ENCODE measurements at places on chromosomes 3 and 15.

DNA sequence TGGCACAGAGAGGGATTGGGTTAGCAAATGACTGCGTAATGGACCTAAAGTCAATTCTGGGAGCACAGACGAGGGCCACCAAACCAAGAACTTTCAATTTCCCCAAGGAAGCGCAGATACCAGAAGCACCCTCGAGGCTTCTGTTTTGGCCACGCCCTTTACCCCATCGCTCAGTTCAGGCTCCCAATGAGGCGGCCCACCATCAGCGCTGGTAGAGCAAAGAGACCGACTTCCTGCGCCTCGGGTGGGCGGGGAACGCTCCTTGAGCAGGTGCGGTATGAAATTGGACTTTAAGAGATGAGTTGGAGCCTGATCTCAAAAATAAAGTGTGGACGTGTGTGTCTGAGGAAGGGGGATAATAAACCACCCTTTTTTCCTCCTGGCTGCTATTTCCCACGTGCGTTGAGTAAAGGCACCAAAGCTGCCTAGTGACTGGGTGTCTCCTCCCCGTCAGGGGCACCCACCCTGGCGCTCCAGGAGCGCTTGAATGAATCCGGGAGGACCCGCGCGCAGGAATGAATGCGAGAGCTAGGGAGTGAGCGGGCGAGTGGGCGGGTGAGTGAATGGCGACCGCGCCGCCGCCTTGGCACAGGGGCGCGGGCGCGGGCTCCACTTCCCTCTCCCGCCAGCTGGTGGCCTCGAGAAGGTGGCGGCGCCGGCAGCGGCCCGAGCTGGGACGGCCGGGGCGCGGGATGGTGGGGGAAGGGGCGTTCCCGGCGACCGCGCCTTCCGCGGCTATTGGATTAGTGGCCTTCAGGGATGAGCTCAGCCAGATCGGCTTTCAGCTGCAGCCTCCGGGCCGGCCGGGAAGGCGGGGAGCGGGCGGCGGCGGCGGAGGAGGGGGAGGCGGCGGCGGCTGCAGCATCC is at the start of gene SPSB4:
Gene SPSB4 (plus strand): TSS at position 772 of the 867 bp plus-strand sequence. CDS start 14,758 bp downstream, outside the sequence.
- DNase-seq = no peak

GRCh38 chr3:140724856-140725812 is 47.3 kb downstream of the TRIM42 start:
- no peak for DNase-seq

DNA sequence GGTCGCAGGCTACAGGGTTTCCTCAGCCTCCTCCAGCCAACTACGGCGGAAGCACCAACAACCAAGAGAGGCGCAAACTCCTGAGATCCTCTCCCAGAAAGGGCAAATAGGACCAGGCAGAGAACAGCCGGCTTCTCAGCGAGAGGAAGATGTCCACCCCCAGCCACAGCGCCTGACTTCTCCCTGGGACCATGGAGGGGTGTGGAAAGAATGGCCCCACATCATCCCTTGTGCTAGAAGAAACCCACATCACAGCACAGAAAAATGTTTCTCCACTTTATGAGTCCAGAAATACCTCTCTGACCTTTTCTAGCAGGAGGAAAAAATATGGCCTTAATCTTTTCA is 105.7 kb downstream of the XXYLT1 start:
- DNase-seq = no peak

DNA sequence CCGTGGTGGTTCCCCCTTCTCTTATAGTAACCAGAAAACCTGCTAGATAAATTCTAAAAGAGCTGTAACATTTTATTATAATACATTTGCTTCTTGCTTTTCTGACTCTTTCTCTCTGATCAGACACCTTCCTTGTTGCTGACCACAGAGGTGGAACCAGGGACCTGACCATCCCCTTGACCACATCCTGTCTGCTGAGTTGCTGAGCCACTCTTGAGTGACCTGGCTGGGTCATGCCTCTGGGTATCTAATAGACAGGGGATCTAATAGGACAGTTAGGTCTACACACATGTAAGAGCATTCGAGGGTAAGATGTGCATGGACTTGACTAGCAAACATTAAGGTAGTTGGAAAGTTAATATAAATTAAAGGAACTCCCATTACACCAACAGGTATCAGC is 22.8 kb upstream of the TRIM59 start:
- no peak for DNase-seq

DNA sequence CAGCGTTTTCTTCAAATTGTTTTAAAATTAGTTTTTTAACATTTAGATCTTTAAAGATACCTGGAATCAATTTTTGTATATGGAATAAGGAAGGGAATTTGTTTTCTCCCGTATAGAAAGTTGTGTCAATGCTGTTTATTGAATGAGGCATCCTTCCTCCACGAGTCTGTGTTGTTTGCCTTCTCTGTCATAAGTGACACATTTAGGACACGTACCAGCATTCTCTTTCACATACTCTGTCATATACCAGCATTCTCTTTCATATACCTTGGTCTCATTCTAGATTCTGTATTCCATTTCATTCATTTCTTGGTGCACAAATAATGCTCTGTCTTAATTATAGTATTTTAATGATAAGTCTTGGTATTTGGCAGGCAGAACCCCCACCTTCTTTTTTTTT is 10.3 kb downstream of the ATP11B start:
- DNase-seq = no peak

- DNase-seq = no peak
These were observed 657.0 kb downstream of the TUSC7 start for GRCh38 chr3:117366574-117366973.

DNA sequence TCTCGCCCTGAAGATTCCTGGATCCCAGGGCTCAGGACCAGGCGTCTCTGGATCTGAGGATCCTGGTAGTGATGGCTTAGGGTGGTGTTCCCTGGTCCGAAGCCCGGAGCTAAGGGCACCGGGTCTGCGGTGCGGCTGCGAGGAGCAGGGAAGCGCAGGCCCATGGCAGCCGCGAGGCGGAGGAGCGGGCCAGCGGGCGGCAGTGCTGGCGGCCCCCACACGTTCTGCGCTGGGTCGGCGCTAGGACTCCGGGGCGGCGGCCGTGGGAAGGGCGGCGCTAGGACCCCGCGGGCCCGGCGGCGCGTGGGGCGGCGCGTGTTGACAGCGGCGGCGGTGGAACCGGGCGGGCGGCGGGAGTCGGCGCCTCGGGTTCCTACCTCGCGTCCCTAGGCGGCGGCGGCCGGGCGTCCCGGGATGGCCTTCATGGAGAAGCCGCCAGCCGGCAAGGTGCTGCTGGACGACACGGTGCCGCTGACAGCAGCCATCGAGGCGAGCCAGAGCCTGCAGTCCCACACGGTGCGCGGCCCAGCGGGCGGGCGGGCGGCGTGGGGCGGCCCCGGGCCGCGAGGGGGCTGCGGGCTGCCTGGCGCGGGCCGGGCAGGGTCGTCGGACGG is at the start of gene PXK:
Gene PXK (plus strand): TSS at position 318 of the 614 bp plus-strand sequence. CDS start 97 bp downstream, at position 415.
- peak; percentile 83 for DNase-seq

GRCh38 chr3:15295506-15295905 is 36.9 kb downstream of the SH3BP5 start:
- no peak for DNase-seq

GRCh38 chr15:79962178-79962577 is 8.8 kb downstream of the BCL2A1 start:
- no peak for DNase-seq

GRCh38 chr15:87686339-87686738 is 570.2 kb downstream of the NTRK3 start:
- DNase-seq = no peak

- DNase-seq = no peak
These were observed 261.1 kb downstream of the EPHB1 start for GRCh38 chr3:135056084-135056730.

DNA sequence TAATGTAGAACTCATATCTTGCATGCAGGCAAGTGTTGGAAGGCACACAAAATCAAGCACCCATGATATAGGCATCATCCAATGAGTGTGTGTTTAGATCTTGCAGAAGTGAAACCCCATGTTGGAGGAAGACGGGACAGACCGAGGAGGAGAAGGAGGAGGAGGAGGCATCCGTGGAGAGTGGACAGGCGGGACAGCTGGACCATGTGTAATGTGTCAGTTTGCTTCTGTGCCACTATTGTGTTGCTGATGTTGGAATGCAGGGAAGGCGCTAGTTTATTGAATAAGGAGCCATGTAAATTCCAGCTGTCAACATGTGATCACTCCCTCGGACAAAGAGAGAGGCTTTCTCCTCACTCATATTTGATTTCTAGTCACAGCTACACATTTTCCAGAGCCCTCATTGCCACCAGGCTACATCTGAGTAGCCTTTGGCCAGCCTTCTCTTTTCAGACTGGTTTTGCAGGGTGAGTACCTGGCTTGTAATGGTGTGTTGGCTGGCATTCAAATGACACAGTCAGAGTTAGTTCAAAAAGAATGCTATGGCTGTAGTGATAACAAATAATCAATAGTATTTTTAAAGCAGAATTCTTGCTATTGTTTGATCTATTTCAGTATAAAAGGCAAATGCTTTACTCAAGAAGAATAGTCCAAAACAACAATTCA is 1037.6 kb upstream of the NR2F2 start:
- no peak for DNase-seq

GRCh38 chr15:85141726-85142125 is 160.1 kb downstream of the PDE8A start:
- no peak for DNase-seq

- DNase-seq = no peak
These were observed 122.6 kb downstream of the FBN1 start for GRCh38 chr15:48522911-48523310.

- no peak for DNase-seq
These were observed 34.4 kb downstream of the POC1A start for GRCh38 chr3:52119826-52120225.

- DNase-seq = no peak
These were observed 882.2 kb downstream of the NTRK3 start for GRCh38 chr15:87374339-87374738.

DNA sequence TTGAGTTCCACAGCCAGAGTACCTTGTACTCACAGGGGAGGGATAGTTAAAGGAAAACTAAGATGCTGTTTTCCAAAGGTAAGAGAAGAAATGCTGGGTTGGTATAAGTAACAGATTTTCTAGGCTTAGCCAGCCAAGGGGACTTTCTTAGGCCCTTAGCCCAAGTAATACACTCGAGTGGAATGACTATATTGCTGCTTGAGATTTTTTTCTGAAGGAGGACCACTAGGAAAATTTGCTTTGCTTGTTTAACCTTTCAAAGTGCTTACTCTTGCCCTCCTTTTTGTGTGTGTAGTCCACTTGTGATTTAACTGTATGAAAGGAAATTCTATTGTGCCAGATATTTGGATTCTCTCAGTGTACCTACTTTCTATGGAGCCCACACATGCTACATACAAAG is 50.5 kb downstream of the IL5RA start:
- no peak for DNase-seq

GRCh38 chr3:171984883-171985282 is 54.5 kb upstream of the FNDC3B start:
- no peak for DNase-seq

- DNase-seq = peak; percentile 72
These were observed 2.8 kb downstream of the GPD1L start for GRCh38 chr3:32109256-32109655.

GRCh38 chr3:45387171-45387570 is 1.2 kb upstream of the LARS2 start:
- DNase-seq = no peak

GRCh38 chr15:100877551-100877950 is 2.1 kb upstream of the ALDH1A3 start:
- DNase-seq = no peak

- no peak for DNase-seq
These were observed 423.6 kb upstream of the MDFIC2 start for GRCh38 chr3:70736009-70736408.

GRCh38 chr3:42037318-42037945 is 53.7 kb upstream of the TRAK1 start:
- DNase-seq = peak; percentile 14

DNA sequence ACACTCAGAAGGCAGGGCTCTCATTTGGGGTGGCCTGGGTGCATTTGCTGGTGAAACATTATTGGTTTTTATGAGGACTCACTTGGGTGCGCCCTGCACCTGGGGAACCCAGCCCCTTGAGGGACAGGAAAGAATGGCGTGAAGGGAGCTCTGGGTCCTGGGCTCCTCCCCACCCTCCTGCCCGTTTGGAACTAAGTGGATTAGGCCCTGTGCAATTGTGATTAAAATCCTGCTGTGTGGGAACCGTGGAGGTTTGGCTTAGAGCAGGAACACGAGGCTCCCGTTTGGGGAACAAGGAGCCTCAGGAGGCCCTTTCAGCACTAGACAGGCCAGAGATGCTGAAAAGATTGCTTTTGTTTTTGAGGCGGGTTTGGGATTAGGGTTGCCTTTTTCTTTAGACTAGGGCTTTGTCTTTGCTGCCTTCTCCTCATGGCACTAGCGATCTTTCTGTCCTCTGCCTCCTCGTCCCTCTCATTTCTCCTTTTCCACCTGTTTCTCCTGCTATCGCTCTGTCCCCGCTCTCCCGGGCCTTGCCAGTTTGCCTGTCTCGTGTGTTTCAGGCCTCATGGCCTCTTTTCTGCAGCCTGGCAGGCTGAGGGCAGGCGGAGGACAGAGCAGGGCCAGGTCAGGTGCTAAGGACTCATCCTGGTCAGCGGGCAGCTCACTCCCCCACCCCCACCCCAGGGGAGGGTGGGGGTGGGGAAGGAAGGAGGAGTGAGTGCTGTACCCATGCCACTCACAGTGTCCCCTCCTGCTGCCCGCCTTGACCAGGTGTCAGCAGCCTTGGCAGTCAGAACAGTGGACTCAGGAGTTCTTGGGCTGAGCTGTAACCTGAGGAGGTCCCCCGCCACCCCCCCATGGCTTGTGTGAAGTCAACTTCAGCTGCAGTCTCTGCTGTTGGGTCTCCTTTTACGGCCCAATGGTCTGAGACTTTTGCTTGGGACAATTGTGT is 8.6 kb downstream of the MAPKAPK3 start:
- DNase-seq = no peak

DNA sequence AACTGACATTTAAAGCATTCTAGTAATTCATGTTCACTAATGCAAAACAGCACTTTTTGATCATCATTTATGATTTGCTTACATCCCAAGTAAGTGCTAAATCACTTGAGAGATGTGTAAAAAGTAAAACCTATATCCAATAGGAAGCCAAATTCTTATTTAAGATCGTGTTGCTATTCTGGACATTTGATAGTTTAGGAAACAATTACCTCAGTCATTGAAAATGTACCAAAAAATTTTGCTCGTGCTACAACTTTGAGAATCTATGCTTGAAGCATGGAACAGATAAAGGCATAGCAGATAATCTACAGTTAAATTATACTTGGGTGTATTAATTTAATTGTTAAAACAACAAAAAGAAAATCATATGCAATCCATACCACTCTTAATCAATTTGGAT is 571.6 kb upstream of the NR2F2 start:
- DNase-seq = no peak

DNA sequence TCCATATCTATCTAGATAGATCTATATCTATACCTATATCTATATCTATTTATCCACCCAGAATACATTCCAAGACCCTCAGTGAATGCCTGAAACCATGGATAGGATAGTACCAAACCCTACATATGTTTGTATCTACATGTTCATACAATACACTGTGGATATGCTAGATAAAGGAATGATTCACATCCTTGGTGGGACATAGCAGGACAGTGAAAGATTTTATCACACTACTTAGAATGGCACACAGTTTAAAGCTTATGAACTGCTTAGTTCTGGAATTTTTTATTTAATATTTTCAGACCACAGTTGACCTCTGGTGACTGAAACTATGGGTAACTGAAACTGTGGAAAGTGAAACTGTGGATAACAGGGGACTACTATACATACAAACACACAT is 198.8 kb upstream of the TTC14 start:
- DNase-seq = no peak

All from colonic mucosa (tissue), 4 donors.